ENCODE measurements at places on chromosomes 4 and X.

GRCh38 chr4:126800575-126801141 is 832.1 kb upstream of the INTU start:
- no peak for DNase-seq

DNA sequence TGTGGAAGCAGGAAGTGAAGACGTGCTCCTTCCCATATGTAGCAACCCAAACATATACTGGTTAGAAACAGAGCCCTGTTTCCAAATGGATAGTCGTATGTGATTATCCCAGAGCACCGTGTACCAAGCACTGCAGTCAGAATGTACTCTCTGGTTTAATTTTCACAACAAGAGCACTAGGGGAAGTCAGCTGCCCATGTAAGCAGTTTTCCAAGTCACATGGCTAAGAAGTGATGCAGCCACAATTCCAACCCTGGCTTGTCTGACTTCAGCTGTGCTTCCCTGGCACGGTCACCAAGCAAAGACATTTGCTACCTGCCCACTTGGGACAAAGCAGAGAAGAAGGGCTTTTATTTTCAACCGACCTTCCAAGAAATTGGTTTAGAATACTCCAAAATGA is 28.2 kb upstream of the CEP135 start:
- DNase-seq = no peak

DNA sequence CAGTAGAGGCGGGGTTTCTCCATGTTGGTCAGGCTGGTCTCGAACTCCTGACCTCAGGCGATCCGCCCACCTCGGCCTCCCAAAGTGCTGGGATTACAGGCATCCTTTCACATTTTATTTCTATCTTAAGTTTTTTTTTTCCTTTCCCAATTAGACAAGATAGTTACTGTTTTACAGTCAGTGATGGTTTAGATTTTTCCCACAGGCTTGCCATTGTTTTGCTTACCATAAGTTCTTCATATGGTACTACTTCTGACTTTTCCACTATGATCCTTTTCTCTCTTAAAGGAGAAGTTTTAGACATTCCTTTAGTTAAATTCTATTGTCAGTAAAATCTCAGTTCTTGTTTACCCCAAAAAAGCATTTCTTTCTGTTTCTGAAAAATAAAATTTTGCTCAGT is 462.6 kb downstream of the CENPC start:
- DNase-seq = no peak

DNA sequence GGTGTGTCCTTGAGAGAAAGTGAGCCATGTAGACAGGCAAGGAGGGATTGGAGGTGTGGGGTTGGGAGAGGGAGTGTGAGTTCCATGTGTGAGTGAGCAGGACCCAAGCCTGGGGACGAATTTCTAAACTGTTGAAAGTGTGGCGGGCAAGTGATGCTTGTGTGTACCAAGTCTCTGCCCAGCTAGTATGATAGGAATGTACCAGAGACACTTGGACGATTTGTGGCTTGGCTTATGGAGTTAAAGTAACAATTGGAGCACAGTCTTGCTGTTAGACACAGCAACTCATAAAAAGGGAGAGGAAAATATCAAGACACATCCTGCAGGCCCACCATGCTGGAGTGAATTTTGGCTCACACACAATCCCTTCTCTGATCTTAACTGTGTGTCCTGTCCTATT is 8.5 kb downstream of the PTTG2 start:
- DNase-seq = no peak

DNA sequence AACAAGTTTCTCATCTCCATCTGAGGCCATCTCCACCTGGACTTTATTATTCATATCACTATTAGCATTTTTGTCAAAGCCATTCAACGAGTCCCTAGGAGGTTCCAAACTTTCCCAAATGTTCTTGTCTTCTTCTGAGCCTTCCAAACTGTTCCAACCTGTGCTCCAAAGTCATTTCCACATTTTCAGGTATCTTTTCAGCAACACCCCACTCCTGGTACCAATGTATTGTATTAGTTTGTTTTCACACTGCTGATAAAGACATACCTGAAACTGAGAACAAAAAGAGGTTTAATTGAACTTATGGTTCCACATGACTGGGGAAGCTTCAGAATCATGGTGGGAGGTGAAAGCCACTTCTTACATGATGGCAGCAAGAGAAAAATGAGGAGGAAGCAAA is 385.4 kb upstream of the GATB start:
- no peak for DNase-seq

DNA sequence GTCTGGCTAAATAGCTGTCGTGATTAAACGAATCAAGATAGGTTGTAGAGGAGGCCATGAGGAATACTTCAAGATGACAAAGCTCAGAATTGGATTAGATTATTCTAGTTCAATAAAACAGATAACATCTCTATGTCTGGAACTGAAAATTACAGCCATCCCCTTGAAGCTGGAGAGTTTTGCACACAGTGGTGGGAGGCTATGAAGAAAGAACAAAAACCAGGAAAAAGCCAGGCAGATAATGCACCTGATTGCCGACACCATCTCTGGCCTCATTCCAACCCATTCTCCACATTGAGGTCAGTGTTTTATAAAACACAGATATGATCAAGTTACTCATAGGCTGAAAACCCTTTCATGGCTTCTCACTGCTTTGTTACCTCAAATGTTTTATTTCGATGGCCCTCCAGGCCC is 188.3 kb downstream of the RASL11B start:
- no peak for DNase-seq

GRCh38 chr4:47668810-47669408 is 169.0 kb downstream of the CORIN start:
- no peak for DNase-seq

- DNase-seq = no peak
These were observed 13.7 kb upstream of the DHX15 start for GRCh38 chr4:24598025-24598424.

DNA sequence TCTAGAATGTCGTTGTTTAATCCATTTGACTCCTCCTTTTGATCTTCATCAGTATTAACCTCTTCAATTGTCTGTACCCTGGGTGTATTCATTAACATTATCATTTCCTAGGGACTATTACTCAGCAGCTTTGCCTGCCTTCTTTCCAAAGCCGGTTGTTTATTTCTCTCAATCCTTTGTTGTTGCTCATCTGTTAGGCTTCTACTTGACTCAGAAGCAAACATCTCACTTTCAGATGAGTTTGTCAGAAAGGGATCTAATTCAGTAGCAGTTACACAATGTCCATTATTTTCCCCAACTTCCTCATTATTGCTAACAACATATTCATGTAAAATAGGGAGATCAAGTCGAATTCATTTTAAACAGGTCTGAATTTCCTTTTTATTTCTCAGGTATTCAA is 22.1 kb upstream of the HSD17B10 start:
- no peak for DNase-seq

GRCh38 chrX:77298296-77298695 is 148.9 kb upstream of the FGF16 start:
- no peak for DNase-seq

GRCh38 chr4:48960988-48961635 is 25.0 kb upstream of the CWH43 start:
- DNase-seq = no peak

- DNase-seq = no peak
These were observed 89.5 kb upstream of the LCORL start for GRCh38 chr4:18111081-18111480.
